ENCODE measurements at places on chromosomes 13 and 19.

- no peak for DNase-seq
These were observed 61.7 kb downstream of the ZNF44 start for GRCh38 chr19:12232961-12233360.

GRCh38 chr19:47694466-47695273, 18.6 kb upstream of the EHD2 start:
- DNase-seq: no peak

DNA sequence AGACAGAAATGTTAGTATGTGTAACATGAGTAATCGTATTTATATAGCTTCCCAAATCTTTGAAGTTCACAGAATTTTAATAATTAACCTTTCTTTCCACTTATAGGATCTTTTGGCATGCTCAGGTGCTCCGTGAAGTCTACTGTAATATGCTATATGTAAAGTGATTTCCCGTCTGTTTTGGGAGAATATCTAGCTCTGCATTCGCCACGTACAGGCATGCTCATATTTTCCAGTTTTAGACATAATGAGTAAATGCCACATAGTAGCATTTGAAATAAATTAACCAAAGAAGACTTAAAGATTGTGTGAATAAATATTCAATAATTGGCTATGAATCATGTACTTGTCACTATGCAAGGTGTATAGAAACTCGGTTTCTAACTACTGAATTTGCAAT, 189.0 kb upstream of the CSNK1A1L start:
- DNase-seq: no peak

DNA sequence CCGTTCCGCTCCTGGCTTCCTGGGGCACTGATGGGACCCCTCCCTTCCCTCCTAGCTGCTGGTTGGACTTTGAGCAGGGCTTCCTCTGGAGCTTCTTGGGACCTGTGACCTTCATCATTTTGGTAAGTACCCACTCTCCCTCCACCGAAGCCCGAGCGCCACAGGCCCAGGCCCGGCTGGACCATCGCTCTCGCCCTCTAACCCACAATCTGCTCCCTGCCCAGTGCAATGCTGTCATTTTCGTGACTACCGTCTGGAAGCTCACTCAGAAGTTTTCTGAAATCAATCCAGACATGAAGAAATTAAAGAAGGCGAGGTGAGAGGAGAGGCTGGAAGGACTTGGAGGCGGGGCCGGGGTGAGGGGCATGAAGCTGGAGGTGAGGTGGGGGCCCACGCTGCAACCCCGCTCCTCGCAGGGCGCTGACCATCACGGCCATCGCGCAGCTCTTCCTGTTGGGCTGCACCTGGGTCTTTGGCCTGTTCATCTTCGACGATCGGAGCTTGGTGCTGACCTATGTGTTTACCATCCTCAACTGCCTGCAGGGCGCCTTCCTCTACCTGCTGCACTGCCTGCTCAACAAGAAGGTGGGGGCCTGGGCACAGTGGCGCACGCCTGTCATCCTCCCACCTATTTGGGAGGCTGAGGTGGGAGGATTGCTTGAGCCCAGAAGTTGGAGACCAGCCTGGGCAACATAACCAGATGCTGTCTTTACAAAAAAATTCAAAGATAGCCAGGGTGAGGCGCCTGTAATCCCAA, 12.3 kb downstream of the DDX39A start:
- no peak for DNase-seq

DNA sequence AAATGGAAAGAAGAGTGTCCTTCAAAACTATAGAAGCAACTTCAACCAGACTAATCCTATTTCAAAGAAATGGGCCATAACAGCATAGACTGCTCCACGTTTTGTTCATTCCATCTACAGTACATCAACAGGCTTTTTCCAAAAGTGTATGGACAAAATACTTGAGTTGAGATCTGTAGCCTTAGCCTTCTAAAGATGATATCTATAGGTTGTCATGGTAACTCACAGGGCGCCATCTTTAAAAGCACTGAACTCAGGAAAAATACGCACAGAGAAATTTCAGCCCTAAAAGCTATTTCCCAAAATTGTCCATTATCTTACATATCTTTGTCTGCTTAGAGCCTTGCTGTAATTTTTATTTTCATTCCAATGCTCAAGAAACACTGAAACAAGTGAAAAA, 439.4 kb upstream of the NBEA start:
- DNase-seq: no peak

DNA sequence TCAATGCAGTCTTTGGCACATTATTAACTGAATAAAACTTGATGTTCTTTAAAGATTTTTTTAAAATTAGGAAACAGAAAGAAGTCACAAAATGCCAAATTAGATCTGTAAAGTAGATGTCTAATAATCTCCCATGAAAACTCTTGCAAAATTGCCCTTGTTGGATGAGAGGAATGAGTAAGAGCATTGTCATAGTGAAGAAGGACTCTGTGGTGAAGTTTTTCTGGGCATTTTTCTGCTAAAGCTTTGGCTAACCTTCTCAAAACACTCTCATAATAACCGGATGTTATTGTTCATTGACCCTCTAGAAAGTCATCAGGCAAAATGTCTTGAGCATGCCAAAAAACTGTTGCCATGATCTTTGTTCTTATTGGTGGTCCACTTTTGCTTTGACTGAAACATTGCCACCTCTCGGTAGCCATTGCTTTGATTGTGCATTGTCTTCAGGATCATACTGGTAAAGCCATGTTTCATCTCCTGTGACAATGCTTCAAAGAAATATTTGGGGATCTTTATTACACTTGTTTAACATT, 549.3 kb downstream of the LIG4 start:
- DNase-seq: no peak

GRCh38 chr19:46839752-46840497, 10.7 kb downstream of the AP2S1 start:
- DNase-seq: no peak

GRCh38 chr19:40149501-40149900, 41.7 kb upstream of the MAP3K10 start:
- DNase-seq: no peak

DNA sequence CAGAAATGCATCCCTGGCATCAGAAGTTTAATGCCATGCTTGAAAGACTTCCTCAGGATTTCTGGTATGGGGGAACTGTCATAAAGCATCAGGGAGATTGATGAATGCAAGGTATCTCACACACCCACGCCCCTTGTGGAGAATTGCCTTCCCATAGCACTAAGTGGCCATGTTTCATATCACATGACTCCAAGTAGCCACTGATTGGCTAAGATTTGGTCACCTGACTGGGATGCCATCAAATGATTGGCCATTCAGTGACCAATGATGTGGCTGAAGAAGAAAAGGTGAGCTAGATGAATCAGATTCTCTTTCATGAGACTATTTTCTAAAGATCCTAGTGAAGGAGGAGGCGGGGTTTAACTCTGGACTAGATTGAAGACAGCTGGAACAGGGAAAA, 7.3 kb downstream of the KLK8 start:
- DNase-seq: no peak

- no peak for DNase-seq
These were observed 26.8 kb upstream of the CEACAM21 start for GRCh38 chr19:41548954-41549688.

DNA sequence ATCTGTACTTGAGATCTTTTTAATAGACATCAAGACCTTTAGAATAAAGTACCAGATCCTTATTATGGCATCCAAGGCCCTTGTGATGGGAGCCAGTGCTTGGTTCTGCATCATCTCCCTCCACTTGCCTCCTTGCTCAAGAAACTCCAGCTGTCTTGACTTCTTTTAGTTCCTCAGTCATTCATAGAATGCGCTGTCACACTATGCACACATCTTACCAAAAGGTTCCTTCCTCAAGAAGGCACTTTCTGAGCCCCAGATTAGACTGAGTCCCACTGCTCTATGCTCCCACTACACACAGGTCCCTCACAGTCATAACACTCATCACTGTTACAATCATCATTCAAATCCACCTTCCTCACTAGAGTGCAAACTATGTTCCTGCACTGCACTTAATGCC, 57.8 kb upstream of the ITM2B start:
- DNase-seq: no peak

DNA sequence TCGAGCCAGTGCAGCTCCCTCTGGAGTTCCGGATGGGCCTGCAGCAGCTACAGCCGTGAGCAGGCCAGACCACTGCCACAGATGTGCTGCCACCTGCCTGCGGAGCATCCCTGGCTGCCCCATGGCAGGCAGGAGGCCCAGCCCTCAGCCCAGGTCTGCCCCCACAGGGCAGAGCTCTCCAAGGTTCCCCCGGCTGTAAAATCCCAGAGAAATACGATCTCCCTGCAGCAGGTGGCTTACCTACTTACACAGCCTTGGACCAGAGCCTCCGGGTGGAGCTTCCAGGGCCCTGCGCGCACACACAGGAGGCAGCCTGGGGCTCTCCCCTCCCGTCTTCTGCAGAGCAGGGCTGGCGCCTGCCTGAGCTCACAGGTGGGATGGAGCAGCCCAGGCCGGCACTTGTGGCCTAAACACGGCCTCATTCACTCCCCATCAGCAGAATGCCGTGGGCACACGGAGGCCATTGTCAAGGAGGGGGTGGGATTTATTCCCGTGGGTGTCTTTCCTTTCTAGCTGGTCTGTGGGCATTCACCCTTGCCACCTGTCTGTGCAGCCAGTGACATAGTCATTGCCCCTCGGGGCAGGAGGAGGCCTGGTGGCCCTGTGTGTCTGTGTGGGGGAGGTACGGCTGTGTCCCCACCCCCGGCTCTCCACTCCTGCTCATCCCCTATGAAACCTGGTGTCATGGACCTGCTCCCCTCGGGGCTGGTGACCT, 118.0 kb downstream of the KDM4B start:
- no peak for DNase-seq

DNA sequence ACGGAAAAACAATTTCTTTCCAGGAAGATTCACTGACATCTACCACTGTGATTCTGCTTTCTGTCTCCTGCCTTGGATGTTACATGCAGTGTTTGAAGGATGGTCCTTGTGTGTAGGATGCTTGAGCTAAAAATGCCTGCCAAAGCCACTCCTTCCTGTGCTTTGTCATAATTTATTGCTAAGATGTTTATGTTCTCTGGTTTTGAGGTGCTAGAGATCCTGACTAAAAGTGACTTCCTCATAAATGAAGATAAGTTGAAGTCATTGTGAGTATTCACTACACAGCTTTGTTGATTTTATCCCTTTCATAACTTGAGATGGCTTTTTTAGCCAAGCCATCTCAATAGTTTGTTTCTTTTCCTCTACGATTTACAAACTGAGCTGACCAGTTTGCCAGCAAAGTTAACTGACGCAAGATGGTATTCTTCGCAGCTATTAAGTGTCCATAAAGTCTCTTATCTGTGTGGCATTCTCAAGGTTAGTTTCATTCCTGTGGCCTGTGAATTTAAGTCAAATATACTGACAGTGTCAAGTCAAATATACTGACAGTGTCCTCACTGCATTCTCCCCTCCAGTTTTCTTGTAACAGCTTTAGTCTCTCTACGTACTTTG, 15.7 kb upstream of the FBXL3 start:
- no peak for DNase-seq

- DNase-seq: no peak
These were observed 3.4 kb upstream of the RPS11 start for GRCh38 chr19:49492573-49493405.

GRCh38 chr13:44936246-44936645, 53.0 kb downstream of the NUFIP1 start:
- no peak for DNase-seq

GRCh38 chr13:113853518-113854237, 10.2 kb downstream of the GAS6 start:
- no peak for DNase-seq

- DNase-seq: peak; percentile 29
These were observed at the start of gene DPF1 for GRCh38 chr19:38224014-38224862. Gene DPF1, minus strand, starts transcription at chr19:38224222. Its CDS starts 80 bp downstream, at chr19:38224142.

DNA sequence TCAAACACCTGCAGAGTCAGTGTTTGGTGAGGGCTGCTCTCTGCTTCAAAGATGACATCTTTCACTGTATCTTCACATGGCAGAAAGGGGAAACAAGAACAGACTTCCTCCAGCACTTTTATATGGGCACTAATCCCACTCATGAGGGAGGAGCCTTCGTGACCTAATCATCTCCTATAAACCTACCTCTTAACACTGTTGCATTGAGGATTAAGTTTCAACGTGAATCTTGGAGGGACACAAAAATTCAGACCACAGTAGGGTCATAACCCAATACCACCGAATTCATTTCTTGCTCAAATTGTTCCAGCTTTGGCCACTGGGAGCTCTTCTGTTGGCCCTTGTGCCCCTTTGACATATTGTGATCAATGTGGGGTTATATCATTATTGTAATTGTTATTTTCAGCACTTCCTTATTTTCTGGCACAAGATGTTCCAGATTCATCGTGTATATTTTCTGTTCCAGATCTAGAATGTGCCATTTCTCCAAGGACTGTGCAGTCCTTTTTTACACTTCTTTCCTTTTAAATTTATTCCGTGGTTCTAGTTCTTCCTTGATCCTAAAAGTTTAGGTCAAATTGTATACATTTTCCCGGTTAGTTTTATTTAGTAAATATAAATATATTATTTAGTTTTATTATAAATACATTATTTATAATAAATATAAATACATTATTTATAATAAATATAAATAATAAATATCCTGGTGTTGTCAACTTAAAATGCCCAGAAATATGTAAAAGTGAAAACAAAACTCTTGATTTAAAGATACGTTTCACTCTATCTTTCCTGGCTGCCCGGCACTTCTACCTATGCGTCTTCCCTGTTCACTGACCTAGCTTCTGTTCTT, 35.5 kb upstream of the IGFL4 start:
- no peak for DNase-seq

DNA sequence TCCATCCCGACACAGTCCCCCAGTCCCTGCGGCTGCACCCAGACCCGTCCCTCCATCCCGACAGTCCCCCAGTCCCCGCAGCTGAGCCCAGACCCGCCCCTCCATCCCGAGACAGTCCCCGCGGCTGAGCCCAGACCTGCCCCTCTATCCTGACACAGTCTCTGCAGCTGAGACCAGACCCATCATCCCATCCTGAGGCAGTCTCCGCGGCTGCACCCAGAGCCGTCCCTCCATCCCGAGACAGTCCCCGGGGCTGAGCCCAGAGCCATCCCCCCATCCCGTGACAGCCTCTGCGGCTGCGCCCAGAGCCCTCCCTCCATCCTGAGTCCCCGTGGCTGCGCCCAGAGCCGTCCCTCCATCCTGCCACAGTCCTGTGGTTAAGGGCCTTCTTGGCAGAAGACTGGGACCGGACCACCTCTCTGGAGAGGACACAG, 28.8 kb upstream of the TMEM255B start:
- no peak for DNase-seq

DNA sequence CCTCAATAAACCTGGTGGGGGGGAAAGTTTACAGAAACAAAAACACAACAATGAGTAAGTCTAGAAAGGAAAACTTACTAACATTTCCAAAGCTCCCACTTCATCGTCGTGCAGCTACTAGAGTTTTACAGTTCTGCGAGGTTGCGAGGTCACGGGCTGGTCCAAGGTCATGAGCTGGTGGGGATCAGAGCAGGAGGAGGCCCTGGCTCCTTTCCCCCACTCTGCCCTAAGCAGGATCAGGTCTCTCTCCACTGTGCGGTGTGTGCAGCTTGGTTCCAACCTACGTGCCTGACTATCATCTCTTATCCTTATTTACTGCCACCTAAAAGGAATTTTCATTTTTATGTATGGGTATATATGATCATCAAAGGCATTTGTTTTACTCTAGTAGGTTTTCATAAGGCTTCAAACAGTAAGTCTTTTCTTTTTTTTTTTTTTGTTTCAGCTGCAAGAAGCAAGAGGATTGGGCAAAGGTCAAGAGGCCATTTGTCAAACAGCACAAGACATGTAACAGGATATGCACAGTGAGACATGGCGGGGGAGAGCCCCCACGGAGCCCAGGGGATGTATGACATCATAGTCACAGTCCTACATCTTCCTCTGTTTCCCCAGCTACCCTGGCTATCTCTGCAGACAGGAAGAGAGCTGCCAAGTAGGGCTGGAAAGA, 76.6 kb upstream of the POMP start:
- no peak for DNase-seq
